Suppressor macrophage treated with lipopolysaccharide for 4 hours (primary cell): ENCODE measurements at places on chromosomes 2 and 18.

DNA sequence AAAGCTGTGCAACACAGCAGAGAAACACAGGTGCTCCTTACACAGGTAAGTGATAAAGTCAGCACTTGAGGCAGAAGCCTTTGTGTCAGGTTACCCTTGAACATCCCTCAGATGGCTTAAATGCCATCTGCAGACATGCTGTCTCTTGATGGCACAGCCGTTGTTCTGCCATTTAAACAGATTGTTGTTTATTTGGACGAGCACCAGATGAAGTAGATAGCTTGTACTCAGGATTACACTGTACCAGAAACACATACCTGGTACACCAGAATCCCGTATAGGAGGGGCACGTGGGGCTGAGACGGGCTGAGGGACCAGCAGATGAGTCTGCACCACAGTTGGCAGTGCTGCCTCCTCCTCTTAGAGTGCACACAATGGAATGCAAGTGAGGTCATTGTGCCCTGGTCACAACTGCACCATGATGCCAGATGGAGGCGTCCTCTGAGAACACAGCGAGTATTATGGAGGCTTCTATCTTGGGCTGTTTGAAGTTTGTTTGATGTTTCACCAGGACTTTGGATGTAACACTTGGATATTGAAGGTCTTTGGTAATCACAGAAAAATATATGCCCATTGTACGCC lies 143.0 kb downstream of the TANC1 start:
- no peak for DNase-seq

DNA sequence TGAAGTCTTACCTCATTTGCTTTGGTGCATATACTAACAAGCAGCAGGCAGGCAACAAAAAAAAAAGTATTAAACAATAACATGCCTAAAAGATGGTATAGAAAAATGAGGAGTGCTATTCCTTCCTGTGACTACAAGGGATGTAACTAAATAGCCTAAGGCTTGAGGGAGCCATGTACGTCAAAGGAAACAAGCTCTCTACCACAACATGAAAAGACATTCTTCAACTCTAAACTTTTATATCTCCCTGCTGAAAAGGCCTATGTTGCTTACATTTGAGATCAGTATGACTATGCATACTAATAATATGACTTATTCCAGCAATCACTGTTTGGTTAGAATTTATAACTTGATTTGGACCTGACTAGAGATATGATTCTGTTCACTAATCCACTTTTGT lies 347.9 kb downstream of the ADCYAP1 start:
- no peak for DNase-seq

DNA sequence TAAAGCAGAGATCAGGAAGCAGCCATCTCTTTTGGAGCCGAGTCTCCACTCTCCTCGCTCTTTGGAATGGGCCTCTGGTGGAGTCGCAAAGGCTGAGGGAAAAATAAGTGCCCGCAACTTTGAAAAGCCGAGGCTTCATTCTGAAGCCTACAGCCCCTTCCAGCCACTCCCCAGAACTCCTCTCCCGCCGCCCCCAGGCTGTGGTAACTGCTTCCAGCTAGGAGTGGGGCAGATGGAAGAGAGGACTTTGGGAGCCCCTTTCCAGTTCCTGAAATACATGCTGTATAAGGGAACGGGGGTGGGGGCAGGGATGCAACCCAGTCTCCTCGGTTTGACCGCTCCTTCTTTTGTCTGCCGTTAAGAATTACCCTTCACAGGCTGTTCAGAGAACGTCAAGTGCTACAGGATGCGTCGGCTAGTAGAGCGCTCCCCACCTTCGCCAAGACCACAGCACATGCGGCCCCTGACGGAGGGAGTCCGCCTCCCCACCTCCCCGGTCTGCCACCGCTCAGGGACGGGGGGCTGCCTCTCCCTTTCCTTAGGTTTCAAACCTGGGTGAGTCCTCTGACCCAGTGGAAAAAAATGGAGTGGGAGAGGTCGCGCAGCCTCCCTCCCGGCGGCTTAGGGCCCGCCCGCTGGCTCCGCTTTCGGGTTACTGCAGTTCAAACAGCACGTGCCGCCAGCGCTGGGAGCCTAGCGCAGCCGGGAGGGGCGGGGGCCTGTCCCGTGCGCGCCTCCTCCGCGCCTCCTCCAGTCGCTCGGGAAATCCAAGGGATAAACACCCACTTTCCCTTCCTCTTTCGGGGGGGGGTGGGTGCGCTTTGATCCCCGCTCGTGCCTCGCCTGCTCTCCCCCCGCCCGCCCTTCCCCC lies 4.9 kb downstream of the CYP26B1 start:
- DNase-seq: peak; percentile 67

- peak; percentile 5 for DNase-seq
Observed at GRCh38 chr2:71226096-71226964, 573 bp downstream of the PAIP2B start.

- DNase-seq: no peak
Observed at GRCh38 chr18:24766376-24766775, 305.9 kb downstream of the HRH4 start.
